ENCODE measurements at places on chromosomes 13 and 19.

GRCh38 chr13:103395139-103395538 lies 328.9 kb upstream of the SLC10A2 start:
- no peak for DNase-seq

DNA sequence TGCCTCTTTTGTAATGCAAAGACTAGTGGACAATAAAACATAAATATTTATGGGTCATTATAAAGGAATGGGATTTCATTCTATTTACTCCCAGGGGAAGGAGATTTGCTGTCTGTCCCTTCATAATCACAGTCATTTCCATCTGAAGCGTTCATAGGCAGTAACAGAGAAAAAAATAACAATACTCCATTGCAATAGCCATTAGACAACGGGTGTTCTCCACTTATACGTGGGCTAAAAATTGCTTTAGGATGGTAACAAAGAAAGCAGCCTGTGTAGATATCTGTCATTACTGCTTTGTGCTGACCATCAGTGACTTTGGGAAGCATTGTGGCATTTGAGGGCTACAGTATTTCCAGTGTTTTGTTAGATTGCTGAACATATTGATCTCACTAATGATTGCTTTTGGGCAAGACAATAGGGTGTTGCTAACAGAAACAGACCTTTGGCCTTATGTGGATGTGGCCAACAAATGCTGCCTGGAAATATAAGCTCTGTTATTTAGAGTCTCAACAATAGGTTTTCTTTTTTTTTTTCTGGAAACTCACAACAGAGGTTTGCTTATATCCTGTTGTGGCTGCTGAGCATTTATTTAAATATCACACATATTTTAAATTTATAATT lies 355.2 kb downstream of the MTUS2 start:
- DNase-seq: no peak

DNA sequence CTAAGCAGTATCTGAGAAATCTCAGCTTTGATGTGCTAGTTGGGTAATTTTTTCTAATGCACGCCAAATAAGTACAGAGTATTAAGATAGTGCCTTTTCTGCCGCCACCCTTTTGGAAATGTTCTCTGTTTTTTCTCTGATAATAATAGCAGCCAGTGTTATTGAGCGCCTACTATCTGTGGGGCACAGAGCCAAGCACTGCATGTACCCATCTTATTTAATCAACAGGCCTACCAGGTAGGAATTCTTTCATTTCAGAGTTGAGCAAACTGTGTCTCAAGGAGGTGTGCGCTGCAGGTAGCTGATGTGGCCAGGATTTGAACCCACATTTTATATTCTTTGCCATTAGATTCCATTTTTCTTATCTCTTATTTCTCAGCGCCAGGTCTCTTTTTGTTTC lies 1.4 kb downstream of the EPN1 start:
- DNase-seq: no peak

DNA sequence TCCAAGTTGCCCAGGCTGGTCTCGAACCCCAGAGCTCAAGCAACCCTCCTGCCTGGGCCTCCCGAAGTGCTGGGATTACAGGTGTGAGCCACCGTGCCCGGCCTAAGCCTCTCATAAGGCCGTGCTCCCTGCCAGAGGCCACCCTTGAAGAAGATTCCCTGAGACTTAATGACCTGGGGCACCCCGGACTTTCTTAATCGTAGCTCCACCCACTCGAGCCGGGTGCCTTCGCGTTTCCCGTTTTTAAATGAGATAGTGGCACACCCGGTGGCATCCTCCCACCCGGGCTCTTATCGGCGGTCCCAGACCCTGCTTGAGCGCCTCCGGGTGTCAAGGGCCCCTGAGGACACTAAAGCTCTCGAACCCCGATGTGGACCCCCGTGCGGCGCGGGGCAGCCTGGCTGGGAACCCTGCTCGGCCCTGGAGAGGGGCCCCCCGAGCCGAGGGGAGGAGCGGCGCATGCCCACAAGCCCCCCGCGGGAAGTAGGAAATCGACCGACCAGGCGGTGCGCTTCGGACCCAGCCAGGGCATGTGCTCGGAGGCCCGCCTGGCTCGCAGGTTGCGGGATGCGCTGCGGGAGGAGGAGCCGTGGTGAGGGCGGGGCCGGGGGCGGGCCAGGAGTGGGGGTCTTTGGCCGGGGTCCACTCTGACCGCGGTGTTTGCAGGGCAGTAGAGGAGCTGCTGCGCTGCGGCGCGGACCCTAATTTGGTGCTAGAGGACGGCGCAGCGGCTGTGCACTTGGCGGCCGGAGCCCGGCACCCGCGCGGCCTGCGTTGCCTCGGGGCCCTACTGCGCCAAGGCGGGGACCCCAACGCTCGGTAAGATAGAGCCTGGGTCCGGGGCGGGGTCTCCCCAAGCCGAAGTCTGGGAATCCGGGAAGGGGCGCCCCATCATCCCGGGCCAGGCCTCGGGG lies at the start of gene ANKLE1:
ANKLE1 (plus strand) TSS at position 511 of the 914 bp plus-strand sequence; CDS start at position 531, 20 bp downstream.
- no peak for DNase-seq

GRCh38 chr13:60229708-60230272 lies 66.1 kb upstream of the DIAPH3 start:
- no peak for DNase-seq

DNA sequence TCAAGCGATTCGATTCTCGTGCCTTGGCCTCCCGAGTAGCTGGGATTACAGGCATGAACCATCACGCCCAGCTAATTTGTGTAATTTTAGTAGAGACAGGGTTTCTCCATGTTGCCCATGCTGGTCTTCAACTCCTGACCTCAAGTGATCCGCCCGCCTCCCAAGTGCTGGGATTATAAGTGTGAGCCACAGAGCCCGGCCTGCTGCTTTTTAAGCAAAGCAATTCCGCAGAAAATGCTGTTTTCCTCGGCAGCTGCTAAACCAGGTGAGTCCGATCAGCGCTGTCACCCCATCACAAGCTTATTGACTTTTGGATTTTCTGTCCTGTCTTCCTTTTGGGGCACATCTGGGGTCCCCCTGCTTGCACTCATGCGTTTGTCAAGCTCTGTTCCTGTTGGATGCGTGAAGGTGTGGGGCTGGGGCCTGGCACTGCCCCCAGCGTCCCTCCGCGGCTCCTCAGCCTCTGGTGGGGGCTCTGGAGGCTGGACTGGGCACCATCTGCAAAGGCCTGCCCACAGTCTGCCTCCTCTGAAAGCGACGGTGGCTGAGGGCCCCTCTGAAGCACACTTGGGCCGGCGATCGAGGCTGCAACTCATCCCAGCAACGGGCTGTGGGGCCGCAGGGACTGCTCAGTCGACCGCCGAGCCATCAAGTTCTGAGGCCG lies 25.7 kb downstream of the CEBPG start:
- DNase-seq: no peak

GRCh38 chr13:33913829-33914228 lies 95.9 kb downstream of the RFC3 start:
- no peak for DNase-seq

GRCh38 chr13:107866032-107866940 lies 349.1 kb downstream of the LIG4 start:
- DNase-seq: no peak

- no peak for DNase-seq
These were observed 7.6 kb downstream of the LYPD3 start for GRCh38 chr19:43457809-43458208.

GRCh38 chr13:79401259-79402070 lies 4.6 kb downstream of the RBM26 start:
- DNase-seq: no peak

DNA sequence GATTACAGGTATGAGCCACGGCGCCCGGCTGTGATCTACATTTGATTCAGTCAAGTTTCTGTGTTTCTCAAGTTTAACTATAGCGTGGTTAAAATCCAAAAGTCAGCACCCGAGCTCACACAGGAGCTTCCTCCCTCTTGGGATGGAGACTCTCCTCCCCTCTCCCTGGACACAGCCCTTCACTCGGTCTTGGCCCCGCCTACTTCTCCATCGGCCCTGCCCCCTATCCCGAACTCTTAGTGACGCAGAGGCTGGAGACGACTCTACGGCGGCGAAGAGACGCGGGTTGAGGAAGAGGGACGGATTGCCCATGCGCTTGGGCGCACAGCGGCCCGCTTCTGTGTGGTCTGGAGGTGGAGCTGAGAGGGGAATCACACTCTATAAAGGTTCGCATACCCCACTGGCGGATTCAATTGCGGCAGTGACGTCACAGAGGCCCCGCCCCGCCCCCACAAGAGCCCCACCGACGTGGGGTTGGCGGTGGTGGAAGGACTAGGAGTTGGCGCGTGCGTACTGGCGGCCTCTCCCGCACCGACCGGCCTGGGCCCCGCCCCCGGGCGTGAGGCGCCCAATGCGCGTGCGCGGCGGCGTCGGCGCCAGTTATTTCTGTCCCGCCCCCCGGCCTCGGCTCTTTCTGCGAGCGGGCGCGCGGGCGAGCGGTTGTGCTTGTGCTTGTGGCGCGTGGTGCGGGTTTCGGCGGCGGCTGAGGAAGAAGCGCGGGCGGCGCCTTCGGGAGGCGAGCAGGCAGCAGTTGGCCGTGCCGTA lies at the start of gene TRIM28:
TRIM28 (plus strand) TSS at position 239 of the 765 bp plus-strand sequence. CDS start 694 bp downstream, outside the sequence.
- DNase-seq: no peak

GRCh38 chr13:98678741-98679140 lies 73.7 kb downstream of the SLC15A1 start:
- DNase-seq: no peak

GRCh38 chr19:1173159-1173844 lies 766 bp downstream of the SBNO2 start:
- no peak for DNase-seq

GRCh38 chr19:4984438-4984990 lies 15.6 kb downstream of the KDM4B start:
- peak; percentile 59 for DNase-seq

DNA sequence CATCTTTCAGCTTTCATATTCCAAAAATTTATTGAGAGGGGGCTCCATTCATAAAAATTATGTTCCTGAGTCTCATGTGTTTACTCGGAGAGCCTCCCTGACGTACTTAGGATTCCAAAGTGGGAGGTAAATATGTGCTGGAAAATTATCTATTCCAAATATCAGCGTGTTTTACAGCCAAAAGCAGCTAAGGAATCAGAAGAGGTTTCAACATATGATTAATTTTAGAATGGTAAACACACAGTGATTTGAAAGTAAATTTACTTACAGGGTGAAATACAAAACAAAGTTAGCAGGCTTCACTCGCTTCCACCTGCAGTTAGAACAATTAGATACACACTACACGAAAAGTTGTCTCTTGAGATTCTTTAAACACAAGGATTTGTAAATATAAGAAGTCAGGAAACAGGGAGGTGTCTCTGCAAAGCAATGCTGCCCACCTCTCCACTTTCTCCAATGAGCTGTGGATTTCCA lies 313.8 kb upstream of the NBEA start:
- no peak for DNase-seq

- no peak for DNase-seq
These were observed 1618.7 kb downstream of the OLFM4 start for GRCh38 chr13:54647275-54647674.

DNA sequence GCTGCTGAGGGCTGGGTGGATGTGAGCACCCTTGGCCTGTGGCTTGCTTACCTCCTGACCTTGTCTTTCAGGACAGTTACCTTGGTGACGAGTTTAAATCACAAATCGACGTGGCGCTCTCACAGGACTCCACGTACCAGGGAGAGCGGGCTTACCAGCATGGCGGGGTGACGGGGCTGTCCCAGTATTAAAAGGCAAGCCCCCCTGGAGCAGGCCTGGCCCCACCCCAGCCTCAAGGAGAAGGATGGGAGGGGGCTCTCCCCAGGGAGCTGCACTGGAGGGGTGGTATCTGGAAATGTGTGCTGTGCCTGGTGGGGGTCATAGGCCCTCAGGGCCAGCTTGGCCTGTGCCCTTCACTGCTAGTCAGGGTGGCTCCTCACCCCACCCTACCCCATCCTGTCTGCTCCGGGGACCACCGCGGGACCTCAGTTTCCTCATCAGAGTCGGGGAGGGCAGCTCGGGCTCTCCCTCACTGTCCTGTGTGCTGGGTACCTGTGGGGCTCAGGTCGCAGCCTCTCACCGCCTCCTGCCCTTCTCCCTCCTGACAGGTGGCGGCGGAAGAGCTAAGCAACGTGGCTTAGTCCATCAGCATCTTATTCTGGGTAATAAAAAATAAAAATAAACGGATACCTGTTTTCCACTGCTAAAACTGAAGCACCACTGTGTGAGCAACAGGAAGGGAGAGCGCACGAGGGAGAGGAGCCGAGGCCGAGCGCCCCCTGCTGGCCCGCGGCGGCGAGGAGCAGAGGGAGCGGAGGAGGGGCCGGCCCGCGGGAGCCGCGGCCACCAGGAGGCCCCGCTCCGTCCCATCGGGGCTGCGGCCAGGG lies 29.8 kb downstream of the CERS1 start:
- DNase-seq: no peak

DNA sequence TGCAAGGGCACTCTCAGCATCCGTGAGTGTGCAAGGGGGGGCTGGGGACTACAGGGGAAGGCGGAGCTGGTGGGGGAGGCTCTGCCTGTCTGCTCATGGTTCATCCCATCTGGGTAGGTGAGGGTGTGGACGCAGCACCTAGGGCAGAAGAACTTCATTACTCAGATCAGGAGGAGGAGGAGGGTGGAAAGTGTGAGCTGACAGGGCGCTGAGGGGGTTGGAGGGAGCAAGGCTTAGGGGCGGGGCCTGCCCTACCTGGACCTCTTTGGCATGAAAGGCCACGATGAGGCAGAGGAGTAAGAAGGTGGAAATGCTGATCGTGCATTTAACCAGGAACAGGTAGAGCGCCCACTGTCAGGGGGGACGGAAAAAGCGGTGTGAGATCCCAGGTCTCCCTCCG lies 4.5 kb downstream of the KCNN4 start:
- no peak for DNase-seq

DNA sequence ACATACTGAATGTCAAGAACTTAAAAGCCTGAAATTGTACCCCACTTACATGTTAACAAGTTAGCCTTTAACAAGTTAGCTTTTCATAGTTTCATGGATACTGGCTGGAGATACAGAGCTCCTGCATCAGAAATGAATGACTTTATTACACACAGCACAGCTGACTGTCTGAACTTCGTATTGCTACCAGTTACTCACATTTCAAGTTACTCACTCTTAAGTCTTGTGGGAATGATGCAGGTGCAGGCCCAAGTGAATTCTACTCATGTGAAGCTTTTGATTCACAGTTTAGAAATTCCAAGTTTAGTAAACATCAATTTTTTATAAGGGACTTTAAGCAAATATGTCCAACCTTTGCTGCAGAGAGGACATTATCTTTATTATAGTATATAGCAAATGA lies 762.2 kb upstream of the PRR20A start:
- DNase-seq: no peak

DNA sequence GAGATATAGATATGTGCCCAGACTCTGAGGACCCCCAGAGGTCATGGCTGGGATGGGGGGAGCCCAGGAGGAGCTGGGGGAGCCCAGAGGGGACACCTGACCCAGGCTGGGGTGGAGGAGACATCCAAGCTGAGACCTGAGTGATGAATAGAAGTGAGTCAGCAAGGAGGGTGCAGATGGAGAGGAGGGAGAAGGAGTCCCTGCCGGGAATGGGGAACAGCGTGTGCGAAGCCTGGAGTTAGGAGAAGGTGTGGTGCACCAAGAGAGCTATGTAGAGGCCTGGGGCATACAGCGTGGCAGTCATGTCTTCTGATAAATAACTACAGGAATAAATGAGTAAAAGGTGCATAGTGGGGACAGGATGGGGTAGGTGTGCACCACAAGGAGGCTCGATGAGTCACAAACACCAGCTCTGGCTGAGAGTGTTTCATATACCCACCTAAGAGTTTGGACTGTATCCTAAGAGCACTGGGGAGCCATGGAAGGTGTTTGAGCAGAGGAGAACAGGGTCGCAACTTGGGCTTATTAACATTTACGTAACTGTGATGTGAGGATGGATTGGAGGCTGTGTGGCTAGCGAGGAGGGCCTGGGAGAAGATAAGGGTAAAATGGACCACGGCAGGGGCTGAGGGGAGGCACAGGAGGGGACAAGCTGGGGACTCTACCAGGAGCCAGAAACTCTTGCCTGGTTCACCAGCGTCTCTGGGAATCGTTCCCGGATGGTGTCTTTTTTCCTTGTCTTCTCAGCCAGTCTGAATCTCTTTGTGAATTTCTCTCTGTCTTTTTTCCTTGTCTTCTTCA lies 1.4 kb downstream of the CEACAM18 start:
- no peak for DNase-seq

Measured in NCI-H187 treated with DMSO at 0.1 percent for 48 hours (cell line).